ENCODE measurements at places on chromosomes 1 and 21.

GRCh38 chr1:9606948-9607347, 18.2 kb downstream of the TMEM201 start:
- DNase-seq: no peak

DNA sequence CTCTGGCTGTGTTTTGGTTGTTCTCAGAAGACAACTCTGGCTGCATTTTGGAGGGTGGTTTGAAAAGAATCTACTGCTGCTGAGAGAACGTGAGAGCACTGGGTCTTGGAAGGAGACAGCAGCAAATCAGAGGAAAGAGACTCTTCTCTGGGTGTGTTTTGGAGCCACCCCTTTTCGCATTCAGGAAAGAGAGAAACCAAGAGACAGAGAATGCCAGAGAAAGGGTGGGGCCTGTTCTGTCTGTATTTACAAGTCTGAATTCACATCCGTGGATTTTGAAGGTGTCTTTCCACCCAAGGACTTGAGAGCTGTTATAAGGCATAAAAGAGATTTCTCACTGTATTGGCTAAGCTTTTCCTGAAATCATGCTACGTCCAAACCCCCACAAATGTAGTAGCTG, 187.2 kb downstream of the C1orf94 start:
- DNase-seq: no peak

- no peak for DNase-seq
Measured at GRCh38 chr1:91783423-91784170, 102.4 kb downstream of the TGFBR3 start.

- DNase-seq: no peak
Measured at GRCh38 chr1:169765580-169766331, 29.0 kb downstream of the METTL18 start.

- no peak for DNase-seq
Measured at GRCh38 chr1:200640963-200641401, 20.4 kb upstream of the KIF14 start.

- no peak for DNase-seq
Measured at GRCh38 chr1:6599141-6599975, 3.3 kb downstream of the KLHL21 start.

DNA sequence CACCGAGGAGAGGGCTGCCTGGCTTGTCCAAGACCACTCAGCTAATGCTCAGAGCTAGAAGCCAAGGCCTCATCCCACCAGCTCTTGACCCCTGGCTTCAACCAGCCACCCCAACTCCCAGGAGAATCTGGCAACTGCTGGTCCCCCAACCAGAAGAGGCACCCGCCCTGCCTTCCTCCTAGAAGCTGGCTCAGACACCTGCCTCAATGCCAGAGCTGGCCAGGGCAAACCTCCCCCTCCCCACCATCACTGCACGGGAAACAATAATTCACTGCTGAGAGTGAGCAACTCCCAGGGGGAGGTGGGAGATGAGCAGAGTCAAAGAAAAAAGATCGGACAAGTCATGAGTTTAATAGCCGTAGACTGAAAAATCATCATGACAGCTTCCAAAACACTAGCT, 3.3 kb downstream of the CHD5 start:
- DNase-seq: no peak

DNA sequence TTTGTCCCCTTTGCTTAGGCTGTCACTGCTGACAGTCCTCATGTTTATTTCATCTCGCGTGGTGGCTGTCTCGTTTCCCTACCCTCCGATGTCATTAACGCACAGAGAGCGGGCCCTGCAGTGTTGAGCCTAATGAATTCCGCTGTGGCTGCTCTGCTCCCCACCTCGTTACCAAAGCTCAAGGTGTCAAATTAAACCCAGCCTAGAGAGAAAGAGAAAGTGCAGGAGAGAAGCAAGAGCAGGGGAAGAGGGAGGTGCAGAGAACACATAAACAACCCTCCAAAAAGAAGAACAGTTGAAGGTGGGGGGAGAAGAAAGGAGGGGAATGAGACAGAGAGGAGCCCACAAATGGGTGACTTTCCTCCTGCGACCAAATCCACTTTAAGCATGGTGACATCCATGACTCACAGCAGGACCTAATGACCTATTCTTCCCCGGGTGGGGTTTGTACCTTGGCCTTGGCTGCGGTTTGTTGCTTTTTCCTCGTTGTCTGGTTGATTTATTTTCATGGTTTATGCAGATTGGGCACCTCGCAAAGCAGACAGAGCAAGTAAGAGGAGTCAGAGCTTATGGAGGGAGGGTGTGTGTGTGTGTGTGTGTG, 92.5 kb downstream of the PBX1 start:
- no peak for DNase-seq

DNA sequence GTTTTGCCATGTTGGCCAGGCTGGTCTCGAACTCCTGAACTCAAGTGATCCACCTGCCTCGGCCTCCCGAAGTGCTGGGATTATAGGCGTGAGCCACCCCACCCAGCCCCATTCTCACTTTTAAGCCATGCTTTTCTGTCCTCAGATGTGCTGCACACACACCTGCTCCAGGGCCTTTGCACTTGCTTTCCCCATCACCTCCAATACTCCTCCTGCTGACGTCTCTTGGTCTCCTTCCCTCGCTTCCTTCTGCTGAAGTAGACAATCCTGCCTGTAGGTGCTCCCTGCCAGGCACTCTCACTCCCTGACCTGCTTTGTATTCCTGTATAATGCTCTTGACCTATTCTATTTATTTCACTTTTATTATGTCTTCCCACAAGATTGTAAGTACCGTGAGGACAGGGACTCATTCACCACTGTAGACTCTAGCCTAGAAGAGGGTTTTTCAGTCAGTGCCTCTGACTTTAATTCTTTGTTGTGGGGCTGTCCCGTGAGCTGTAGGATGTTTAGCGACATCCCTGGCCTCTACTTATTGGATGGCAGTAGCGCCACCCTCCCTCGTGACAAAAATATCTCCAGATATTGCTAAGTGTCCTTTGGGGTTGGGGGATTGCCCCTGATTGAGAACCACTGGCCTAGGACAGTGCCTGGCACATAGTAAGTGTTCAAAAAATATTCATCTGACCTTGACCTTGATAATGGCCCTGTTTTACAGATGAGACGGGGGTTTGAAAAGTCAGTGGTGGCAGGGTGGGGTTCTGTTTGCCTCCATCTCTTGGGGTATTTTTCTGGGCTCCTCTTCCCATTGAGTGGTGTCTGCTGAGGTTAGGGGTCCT, 4.6 kb downstream of the TNFRSF1B start:
- DNase-seq: no peak

DNA sequence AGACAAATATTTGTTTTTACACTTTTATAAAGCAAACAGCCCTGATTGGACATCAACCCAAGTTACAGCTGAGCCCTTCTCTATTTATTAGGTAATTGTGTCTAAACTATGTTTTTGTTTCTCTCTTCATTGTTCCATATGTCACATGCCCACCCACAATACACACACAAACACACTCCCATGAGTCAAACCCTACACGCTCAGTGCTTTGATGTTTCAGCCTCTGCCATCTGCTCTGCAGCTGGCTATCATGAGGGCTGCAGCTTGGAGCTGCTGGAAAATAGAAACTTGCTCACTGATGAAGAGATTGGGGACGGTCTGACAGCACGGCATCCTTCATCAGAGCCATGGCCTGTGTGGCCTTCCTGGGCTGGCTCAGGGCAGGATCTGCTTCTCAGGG, 41.7 kb downstream of the PSMG1 start:
- no peak for DNase-seq

- no peak for DNase-seq
Measured at GRCh38 chr1:58500043-58500442, 46.5 kb downstream of the OMA1 start.

DNA sequence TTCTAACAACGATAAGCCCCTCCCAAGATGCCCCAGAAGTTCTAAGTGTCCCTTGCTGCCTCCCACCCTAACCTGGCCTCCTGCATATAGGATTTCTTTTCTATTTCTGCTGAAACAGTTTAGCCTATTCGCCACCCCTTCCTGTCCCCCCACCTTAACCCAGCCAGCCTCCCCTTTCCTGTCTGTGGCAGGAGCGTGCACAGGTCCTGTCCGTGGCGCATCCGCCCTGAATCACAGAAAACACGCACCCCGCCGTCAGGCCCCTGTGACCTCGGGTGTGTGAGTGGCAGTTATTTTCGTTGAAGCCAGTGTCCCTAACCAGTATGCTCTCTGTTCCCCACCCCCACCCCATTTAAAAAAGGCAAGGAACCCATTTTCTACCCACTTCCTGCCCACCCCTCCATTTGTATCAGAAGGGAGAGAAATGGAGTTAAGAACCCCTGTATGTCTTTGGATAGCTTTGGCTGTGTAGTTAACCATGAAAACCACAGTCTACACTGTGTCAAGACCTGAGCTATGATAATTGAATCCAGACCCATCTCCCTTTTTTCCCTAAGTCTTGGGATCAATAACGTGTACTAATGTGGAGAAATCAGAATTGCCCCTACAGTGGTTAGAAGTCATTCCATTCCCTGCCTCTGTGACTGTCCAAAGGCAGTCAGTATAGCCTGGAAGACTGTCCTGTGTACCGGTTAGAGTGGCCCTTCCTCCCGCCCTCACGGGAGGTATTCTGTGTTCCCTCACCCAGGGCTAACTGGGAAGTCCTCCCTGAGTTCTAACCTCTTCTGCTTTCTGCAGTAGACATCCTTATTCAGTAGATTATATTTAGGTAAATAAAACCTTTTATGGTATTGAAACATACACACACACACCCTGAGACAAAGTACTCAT, 1.8 kb downstream of the PLEKHO1 start:
- DNase-seq: peak; percentile 78

DNA sequence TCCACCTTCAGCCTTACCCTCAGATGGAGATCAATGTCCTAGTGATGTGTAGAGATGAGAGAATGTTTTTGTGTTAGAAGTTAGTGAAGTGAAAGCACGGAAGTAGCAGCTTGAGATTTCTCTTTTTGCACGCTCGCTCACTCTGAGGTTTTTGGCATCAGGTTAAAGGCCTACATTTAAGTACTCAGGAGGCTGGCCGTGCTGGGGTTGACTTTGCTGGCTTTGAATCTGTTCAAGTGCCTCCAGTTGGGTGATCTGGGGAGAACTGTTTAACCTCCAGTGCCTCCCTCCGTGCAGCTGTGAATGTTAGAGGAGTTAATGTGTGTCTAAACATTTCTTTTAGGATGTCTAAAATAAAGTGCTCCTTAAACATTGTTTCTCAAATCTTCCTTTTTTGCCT, 13.9 kb downstream of the PHGDH start:
- no peak for DNase-seq

GRCh38 chr1:89762386-89762778, 58.5 kb upstream of the LRRC8D start:
- DNase-seq: no peak

GRCh38 chr1:214075305-214075998, 87.7 kb downstream of the PROX1 start:
- DNase-seq: no peak

DNA sequence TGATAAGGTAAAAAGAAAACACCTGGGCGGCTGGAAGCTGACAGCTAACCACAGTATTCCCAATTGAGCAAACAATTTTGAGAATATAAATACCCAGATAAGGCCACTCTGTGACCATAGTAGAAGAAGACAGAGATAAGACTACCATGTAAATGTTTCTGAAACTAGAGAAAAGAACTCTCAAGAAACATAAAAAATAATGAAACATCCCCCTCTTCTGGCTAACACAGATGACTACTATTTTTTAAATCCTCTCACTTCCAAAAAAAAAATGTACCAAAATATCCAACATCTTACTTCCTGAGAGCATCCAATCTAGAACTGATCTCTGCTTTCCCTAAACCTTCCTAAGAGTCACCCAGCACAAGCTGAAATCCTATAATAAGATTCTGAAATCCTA, 125.9 kb downstream of the HFM1 start:
- no peak for DNase-seq

DNA sequence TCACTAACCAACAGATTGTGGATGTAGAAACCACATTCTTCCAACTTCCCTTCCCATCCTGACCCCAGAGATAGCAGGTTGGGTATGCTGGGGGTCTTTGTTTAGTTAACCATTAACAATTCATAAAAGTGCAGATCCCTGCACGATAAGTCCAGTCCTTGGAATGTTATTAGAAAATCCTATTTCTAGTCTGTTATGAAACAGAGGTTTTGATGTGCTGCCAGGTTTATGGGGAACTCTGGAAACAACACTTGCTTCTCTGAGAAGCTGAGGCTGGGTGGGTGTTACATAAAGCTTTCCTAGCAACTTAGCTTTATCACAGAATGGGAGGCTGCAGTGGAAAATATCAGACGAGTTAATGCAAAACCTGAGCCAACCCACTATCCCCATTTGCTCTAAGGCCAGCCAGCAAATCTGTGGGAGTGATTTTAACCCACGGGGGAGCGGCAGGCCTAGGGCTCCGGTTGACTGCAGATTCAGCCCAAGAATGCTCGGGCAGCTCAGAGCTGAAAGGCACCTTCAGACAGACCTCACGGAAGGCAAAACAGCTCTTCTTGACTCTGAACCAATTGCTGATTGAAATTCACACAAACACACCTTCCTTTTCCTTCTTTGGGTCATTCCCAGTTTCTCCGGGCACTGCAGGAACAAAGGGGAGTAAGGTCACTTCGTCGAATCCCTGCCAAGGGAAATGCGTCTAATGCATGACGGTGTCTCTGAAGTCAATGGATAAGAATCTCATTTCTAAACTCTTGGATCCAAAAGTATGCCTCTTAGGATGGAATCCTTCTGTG, 111.7 kb upstream of the IRF2BP2 start:
- no peak for DNase-seq

- DNase-seq: no peak
Measured at GRCh38 chr1:51819810-51820209, 58.7 kb downstream of the NRDC start.

- no peak for DNase-seq
Measured at GRCh38 chr21:16457498-16457897, 727.7 kb downstream of the USP25 start.

DNA sequence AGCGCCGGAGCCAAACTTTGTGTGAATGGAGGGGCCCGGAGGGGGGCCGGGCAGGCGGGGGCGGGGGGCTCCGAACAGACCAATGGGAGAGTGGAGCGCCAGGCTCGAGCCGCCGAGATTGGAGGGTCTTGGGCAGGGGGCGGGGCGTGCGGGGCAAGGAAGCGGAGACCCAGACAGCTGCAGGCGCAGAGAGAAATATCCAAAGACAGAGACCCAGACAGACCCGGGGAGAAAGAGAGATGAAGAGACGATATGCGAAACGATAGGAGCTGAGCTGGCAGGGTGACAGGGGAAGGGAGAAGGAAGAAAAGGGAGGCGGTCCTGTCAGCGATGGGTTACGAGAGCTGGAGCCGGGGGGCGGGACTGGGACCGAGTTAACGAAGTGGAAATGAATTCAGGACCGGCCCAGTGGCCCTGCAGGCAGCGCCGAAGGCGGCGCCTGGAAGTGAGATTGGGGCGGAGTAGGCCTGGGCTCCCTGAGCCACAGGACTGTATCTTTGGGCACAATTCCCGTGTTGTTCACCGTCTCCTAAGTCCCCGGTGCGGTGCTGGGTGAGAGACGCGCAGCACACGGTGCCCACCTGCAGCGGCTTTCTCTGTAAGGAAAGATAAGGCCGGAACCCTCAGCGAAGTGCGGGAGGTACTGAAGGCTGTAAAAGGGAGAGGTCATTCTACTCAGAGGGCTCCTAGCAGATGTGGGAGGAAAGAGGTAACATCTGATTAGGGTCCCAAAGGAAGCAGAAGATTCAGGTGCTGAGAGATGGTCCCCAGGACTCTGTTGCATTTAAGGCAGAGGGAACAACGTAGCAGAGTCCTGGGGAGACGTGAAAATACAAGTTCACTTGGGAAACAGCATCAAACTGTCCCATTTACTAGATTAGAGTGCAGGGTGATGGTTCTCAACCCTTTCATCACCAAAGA, 543 bp upstream of the KCNJ10 start:
- DNase-seq: peak; percentile 68

Data from GM06990 (cell line).